ENCODE measurements at places on chromosomes 2 and 18.

DNA sequence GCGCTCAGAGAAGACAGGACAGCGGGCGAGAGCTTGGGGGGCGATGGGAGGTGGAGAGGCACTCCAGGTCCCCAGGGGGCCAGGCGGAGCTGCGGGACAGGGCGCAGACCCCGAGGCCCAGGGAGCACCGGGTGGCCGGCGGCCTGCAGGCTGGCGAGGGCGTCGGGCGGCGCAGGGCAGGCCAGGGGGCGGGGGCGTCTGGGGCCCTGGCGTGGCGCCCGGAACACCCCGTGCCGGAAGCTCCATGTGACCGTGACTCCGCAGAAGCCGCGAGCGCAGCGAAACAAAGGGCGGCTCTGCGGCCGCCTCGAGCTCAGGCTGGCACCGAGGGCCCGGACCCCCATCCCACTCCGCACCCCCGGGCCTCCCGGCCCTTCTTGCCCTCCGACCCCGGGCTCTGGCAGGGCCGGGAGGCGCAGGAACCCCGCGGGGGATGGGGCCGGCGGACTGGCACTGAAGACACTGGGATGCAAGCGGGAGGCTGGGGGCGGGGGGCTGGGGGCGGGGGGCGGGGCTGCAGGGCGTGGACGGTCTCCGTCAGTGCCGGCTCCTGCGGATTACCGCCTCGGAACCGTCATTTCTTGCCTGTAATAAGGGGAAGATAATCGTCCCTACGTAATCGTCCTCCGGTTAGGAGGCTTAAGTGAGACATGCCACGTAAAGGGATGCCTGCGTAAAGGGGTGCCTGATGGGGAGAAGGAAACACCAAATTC lies 19.1 kb downstream of the SH2D6 start:
- peak; percentile 93 for DNase-seq

DNA sequence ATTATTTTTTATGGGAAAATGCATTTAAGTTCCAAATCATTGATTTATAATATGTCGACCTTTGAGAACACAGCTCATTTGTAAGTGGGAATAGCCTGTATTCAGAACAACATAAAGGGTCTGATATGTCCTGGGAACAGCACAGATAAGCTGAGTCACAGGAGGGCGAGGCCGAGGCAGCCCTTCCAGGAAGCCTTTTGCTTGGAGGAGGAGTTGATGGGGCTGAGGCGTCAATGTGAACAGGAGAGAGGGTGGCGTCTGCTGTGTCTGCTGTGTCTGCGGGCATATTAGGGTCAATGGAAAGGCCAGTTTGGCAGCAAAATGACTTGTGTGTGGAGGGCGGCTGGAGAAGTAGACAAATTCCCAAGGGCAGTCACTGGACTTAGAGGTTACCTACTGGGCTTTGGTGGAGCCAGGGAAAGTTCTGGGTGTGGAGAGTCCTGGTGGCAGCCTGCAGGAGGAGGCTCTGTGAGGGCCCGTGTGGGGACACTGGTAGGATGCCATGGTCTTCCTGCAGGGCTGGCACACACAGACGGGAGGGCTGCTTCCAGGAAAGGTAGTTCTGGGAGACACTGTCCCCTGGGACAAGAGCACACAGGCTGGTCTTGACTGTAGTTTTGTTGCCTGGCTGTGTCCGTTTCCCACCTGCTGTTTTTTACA lies 128.1 kb downstream of the GLI2 start:
- peak; percentile 44 for DNase-seq

GRCh38 chr2:1655461-1655860 lies 88.9 kb downstream of the PXDN start:
- DNase-seq = no peak

GRCh38 chr2:8627692-8628085 lies 54.2 kb upstream of the ID2 start:
- DNase-seq = no peak

- DNase-seq = no peak
These were observed 308.1 kb downstream of the ZEB2 start for GRCh38 chr2:144211826-144212225.

GRCh38 chr2:225419033-225419432 lies 19.5 kb downstream of the NYAP2 start:
- DNase-seq = no peak

All from left ventricle myocardium inferior (tissue), 1 donor.